Naive B cell (primary cell): ENCODE measurements at places on chromosomes 6 and 20. TPM values are rescaled to one million over a fixed set of nuclear protein-coding genes. Genes with fewer than 3 reads are reported as not detected.

DNA sequence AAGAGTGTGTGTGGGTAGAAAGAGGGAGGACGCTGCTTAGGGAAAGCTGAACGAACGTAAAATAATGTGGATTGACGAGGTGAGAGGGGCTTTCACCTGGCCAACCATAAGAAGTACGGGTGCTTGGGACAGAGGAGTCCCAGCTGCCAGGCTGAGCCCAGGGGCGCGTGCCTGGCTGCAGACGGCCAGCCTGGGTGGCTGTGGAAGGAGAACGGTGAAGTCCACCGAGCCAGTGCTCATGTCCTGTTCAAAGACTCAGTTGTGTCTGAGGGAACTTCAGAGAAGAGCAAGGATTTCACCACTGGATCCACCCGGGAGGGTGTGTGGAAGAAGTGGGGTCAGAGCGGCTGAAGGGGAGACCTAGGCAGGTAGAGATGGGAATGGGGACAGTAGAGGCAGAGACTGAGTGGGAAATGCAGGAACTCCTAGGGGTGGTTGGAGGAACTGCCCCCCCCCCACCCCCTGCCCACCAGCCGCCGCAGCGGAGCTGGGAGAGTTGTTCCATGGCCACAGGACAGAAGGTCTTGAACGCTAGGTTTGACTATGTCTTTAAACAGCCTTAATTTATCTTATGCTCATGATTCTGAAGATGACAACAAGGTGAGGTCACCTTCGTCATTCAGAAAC is 68.1 kb upstream of the TBXT start:
- peaks cover 3% of the 10 kb centered on the region for H3K4me1 ChIP-seq
- peaks cover 26% of the 10 kb centered on the region for H3K27me3 ChIP-seq
- H3K27ac ChIP-seq, result no peak overlapping the region
- no peak overlapping the region for H3K4me3 ChIP-seq
- H3K36me3 ChIP-seq, result no peaks in the 10 kb centered on the region

Gene TRIM31
- polyA plus RNA-seq, result not detected

GRCh38 chr20:23246717-23247664 is 103.6 kb upstream of the NXT1 start:
- H3K27me3 ChIP-seq, result peaks cover 31% of the 10 kb centered on the region
- DNase-seq, result no peak
- H3K4me3 ChIP-seq, result no peak overlapping the region
- no peaks in the 10 kb centered on the region for H3K36me3 ChIP-seq

Gene BPI
- not detected for polyA plus RNA-seq
